Activated naive CD4-positive, alpha-beta T cell treated with anti-CD3 and anti-CD28 coated beads, Interleukin-2, amount 50 U/mL, for 16 hours (primary cell): ENCODE measurements at places on chromosomes 7 and 10.

GRCh38 chr10:10591715-10592341, 425.8 kb upstream of the CELF2 start:
- no peak for DNase-seq

GRCh38 chr7:44099669-44100068, 4.5 kb upstream of the AEBP1 start:
- DNase-seq = no peak

DNA sequence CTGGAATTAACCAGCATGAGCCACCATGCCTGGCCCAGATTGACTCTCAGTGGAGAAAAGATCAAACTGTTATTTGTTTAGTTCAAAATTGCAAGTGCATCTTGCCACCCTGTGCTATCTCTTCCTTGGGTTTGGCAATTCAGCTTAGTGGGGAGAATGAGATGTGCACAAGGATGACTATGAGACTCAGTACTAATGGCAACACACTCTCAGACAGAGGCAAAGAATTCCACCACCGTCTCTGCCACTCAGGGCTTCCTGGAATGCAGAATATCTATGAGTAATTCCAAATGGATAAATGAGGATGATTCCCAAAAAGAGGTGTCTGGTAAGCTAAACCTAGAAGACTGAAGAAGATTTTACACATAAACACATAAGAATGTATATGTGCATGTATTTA, 525.8 kb downstream of the NRG3 start:
- DNase-seq = no peak

- DNase-seq = no peak
These were observed 116.2 kb downstream of the SLC25A13 start for GRCh38 chr7:96205665-96206064.

DNA sequence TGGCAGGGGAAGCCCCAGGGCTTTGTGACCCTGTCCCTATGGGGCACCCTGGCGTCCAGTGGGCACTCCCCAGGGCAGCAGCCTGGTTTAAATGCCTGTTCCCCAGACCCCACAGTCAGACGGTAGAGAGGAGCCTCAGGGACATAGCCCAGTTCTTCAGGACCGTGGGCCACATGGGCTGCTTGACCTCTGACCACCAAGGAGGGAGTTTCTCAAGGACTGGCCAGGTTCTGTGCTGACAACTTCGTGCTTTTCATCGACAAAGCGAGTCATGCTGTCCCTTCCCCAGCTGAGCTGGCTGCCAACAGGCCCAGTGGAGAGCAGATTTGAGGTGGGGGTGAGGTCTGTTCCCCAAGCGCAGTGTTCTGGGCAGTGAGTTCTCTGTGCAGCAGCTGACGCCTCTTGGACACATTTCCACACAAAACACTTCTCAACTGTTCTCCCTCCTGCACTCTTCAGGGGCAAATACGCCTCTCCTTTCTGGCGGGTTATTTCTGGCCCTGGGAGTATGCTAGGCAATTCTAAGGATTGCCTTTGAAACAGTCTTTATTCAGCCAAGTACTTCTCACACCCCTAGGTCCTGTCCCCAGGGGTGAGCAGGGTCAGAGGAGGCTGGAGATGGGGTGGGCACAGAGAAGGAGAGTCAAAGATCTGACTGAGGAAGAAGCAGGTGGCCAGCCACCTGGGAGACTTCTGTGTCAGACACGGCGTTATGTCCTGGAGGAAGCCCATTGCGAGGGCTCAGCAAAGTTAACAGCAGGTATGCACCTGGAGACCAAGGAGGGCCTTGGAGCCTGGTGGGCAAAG, 57.3 kb upstream of the CAMK2B start:
- no peak for DNase-seq
